ENCODE measurements at places on chromosomes 3 and 15. TPM values are rescaled to one million over a fixed set of nuclear protein-coding genes. Genes with fewer than 3 reads are reported as not detected.

DNA sequence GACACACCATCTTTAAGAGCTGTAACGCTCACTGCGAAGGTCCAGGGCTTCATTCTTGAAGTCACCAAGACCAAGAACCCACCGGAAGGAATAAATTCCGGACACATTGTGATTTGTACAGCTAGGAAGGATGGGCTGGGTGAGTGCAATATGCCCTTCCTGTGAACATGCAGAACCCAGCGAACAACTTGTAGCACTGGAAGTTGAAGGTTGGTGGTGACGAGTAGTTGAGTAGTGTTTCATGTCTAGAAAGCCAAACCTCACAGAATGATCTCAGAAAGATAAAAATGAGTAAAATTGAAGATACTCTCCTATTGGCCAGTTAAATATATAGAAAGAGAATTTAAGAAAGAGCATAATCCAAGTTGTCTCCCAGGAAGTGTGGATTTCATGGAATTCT, 462.2 kb upstream of the CFAP20DC start:
- no peak for DNase-seq

DNA sequence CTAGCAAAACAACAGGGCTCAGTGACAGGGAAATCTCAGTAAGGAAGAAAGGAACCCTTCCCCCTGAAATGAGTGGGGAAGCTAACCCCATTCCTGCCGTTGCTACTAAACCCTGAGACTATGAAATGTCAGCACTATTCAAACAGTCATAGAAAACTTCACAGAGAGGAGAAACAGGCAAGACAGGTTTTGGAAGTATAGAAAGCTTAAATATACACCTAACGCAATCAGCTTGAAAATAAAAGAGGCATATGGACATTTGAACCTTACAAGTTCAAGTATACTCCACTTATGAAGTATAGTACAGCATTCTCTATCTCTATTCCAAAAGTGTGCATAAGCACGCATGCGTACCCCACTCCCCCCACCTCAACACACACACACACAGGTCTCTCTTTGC, 17.6 kb upstream of the FRMD4B start:
- DNase-seq: no peak

GRCh38 chr3:127461286-127461910, 129.1 kb downstream of the TPRA1 start:
- no peak for DNase-seq

GRCh38 chr3:5846261-5846660, 658.8 kb downstream of the EDEM1 start:
- no peak for DNase-seq

DNA sequence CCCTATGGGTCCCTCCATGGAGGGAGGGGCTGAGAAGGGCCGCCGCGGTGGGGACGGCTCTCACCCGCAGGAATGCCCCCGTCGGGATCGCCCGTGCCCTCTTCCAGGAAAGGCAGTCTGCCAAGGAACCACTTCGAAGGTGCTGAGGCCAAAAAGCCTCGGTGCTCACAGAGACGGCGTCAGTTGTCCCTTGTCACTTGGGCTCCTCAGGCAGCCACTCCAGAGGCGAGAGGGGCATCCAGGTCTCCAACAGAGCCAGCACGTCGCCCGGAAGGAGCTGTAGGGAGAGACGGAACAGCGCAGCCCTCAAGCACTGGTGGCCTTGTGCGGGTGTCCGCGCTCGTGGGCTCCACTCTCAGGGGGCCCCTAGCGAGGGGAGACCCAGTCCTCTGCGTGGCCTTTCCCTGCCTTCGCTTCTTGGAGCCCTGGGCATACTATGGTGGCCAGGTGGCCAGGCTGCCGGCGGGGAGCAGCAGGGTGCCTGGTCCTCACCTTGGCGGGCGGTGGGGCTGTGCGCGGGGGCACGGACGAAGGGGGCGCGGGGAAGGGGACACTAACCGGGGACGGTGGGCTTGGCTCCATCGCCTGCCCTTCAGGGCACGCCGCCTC, 994 bp downstream of the MESP1 start:
- DNase-seq: peak; percentile 77

DNA sequence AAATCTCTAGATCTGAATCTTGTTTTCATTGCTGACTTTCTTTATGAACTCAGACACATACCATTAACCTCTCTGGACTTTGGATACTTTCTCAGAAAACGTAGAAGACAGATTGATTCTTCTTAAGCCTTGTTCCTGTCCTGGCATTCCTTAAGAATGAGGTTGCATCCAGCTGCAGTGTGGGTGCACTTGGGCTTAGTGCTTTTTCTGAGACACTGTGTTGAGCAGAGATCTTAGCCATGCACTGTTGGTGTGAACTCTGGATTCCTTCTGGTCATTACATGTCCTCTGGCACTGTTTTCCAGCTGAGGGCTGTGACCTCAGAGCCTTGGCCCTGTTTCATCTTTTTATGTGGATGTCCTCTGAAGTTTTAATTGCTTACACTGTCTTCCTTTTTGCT, 428.3 kb downstream of the CNTN4 start:
- peak; percentile 34 for DNase-seq

DNA sequence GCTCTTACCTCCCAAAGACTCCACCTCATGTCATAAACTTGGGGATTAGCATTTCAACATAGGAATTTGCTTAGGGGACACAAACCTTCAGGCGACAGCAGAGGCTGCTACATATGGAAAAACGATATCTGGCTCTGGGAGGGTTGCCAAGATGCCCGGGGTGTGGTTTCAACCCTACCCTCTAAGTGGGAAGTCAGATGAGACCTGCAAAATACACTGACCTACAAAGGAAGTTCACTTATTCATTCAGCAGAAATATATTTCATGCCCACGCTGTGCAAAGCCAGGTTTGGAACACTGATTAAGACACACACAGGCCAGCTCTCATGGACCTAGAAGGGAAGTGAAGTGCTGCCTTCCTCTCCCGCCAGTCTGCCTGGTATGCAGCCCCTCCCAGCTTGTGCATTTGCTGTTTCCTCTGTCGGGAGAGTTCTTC, 239.3 kb downstream of the FEZF2 start:
- DNase-seq: peak; percentile 30

GRCh38 chr3:52176180-52176752, 21.7 kb upstream of the ALAS1 start:
- no peak for DNase-seq

DNA sequence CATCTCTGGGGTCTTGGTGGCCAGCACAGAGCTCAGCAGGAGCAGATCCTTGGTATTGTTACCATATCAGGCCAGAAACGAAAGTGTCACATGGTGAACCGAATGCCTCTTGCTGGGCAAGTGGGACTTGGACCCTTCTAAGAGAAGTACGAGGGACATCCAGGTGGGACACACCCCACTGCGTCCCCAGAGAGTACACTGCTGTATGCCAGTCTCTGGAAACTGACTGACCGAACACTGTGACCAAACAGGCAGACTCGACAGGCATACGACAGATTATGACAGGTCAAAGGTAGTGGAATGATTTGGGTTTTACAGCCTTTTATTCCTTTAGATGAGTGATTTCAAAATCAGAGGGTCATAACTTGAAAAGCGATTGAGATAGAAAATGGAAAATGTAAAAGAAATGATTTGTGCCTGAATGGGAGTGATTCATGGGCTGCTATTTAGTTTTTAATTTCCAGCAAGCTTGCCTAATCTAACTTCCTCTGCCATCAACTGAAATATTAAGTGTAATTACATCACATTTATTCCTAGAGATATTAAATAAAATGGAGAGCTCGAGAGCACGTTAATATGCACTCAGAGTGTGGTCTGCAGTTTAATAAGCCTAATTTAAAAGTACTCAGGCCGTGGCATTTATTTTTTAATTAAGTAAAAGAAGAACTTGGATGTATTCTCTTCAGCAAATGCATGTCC, 63.4 kb upstream of the CTXND1 start:
- DNase-seq: no peak

DNA sequence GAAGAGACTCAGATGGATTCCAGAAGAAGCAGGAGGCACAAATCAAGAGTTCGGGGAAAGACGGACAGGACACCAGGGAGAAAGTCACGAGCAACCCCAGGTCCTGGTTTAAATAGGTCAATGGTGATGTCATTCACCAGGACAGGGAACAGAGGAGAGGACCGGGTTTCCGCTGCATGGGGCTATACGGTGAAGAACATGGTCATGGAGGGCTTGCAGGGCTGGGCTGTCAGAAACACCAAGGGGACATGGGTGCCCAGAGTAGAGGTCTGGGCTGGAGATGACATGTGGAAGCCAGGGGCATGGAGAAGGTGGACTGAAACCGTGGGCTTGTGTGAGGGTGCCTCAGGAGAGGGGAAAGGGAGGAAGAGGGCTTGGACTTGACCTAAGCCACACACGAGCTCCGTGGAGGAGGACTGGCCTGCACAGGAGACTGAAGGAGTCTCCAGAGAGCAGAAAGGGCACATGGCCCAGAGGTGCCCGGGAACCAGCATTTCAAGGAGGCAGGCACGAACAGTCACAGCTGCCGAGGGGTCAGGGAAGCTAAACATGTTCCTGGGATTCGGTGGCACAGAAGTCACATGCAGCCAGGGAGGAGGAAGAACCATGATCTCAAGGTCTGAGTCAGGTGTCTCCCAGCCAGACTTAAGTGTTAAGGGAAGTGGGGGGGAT, 54.2 kb upstream of the RPL32 start:
- DNase-seq: no peak

GRCh38 chr3:101687142-101687931, 819 bp upstream of the RPL24 start:
- DNase-seq: no peak

- no peak for DNase-seq
Observed at GRCh38 chr3:136476280-136476679, 226.1 kb downstream of the PCCB start.

- peak; percentile 56 for DNase-seq
Observed at GRCh38 chr3:177554895-177555759, 357.8 kb upstream of the TBL1XR1 start.

DNA sequence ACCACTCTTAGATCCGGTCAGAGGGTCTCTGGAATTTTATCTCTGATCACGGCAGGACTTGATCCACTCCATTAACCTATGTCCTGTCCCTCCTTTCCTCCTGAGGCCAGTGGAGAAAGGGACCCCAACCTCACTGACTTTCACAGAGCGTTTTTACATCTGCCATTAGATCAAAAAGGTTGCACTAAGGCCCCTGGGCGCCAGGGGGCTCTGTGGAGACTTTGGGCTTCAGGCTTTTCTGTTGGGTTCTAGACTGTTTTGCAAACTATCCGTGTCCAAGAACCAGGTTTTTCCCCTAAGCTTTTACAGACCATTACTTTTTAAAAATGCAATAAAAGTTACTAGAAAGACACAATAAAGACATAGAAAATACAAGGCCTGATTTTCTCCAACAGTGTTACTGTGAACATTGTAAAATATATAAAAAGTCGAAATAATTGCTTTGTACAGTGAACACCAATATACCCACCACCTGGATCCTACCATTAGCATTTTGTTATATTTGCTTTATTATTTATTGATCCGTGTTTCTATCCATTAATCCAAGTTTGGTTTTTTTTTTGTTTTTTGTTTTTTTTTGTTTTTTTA, 159.7 kb downstream of the POLR2M start:
- peak; percentile 63 for DNase-seq

DNA sequence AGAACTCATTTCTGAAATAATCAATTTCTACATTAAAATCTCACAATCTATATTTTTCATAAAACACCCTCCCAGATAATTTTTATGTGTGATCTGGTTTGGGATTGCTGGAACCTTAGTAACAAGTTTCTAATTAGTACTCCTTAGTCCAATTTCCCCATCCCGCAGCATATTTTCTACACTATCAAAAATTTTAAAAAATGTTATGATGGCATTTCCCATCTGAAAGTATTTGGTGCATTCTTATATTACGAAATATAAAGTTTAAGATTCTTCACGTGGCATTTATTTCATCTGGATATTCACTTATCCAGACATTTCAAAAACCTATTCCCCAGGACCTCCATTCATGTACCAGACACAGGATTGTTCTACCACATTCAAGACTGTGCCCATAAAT, 1.5 kb downstream of the OR5H14 start:
- DNase-seq: no peak

- peak; percentile 63 for DNase-seq
Observed at GRCh38 chr3:36907911-36908646, 36.8 kb downstream of the TRANK1 start.

DNA sequence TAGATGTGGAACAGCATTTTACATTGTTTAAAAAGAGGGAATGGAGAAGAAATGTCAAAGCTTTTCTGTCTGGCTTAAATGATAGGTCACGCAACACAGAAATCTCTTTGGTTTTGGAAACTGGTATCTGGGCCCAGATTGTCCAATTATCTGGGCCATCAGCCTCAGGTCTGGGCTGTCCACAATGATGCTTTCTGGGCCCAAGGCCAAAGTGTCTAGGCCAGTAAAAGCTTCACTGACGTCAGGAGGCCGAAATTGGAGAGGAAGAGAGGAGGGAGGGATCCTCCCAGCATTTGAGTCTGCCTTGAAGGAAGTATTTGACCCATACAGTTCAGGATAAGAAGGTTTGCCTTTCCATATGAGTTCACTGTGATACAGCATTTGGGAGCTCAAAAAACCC, 60.7 kb upstream of the ALDH1A3 start:
- DNase-seq: no peak

- peak; percentile 60 for DNase-seq
Observed at GRCh38 chr3:179324270-179324754, 1.5 kb downstream of the ZNF639 start.

- DNase-seq: no peak
Observed at GRCh38 chr15:41568350-41569017, 9.5 kb downstream of the TYRO3 start.

DNA sequence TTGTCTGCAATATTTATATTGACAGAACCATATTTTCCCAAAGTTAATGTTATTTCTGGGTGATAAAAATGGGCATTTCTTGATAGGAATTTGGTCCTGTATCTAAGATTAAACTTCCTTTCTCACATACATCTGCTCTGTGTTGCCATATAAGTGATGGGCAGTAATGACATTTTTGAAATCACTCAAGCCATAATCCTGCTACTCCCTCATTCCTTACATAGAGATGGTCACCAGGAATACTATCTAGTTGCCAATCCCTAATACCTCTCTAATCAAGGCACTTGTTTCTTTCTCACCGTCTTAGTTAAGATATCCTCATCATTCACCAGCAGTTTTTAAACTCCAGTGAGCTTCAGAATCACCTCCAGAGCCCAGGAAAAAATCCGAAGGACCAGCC, 68.4 kb downstream of the FSIP1 start:
- DNase-seq: no peak

The SLITRK3 gene
- total RNA-seq: 1.9 TPM

The SEMA3F gene
- 32.4 TPM for total RNA-seq

The PLIN1 gene
- total RNA-seq: 5.6 TPM

The IGF2BP2 gene
- total RNA-seq: 12.4 TPM

The ZNF660 gene
- 5.2 TPM for total RNA-seq

The LRRC49 gene
- 8.3 TPM for total RNA-seq

The GNAI2 gene
- total RNA-seq: 123 TPM

The IL17RD gene
- total RNA-seq: 0.59 TPM

All from thyroid gland (tissue), 4 donors.